Stomach (tissue), 19 donors: ENCODE measurements at places on chromosomes 11 and 22. TPM values are rescaled to one million over a fixed set of nuclear protein-coding genes. Genes with fewer than 3 reads are reported as not detected.

- no peak for DNase-seq
These were observed 47.9 kb upstream of the DDI1 start for GRCh38 chr11:103988595-103988969.

DNA sequence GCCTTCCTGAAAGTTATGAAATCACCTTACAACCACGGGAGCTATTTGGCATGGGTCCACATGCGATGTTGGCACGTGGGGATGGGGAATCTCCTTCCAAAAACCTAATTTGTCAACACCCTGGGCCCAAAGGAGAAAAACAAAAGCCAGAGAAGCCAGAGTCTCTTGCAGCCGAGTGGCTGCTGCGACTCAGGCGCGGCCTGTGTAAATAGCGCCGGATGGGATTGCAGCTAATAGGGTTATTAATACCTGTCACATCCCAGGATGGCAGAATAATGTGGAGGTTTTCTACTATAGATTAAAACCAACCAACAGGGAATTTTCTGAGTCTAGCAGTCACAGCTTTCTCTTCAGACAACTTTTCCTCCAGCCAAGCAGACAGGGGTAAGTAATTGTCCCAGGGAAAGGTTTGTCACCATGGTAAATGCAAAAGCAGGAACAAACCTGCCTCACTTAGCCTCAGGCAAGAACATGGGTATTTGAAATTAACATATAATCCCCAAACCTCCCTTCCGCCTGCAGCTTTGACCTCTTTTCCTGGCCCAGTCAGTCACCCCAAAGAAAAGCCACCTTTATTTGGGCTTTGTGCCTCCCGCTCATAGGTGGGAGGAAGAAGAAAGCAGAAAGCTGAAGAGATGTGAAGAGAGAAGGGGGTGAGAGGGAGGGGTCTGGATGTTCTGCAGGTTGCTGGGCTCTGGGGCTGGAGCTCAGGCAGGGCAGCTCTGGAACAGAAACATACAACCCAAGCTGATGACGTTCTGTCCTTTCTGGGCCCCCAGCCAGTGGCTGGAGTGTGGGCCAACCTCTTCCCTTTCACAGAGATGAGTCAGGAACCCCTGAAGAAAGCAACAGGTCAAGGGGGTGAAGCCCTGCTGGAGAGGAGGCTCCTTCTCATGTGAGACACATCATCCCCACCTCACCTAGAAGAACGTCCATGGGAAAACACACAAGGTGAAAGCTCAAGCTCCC is 376.5 kb downstream of the NXPE2 start:
- DNase-seq, result peak; percentile 42

Gene ENTHD1
- not detected for total RNA-seq

DNA sequence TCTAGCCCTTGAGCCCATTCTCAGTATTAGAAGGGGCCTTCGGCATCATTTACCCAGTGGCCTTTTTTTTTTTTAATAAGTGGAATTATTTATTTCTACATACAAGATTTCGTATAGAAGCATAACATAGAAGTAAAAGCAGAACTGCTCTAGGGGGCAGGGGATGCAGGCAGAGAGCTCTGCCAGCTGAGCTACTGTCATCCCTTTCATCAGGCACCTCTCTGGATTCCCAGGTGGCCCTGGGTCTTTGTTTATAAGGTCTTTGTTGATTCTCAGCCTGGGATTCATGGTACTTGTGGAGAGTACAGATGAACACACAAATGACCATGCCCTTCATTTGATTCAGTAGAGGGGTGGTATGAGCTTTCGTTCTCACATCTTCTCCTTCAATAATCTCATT is 66.4 kb downstream of the GAB2 start:
- DNase-seq, result no peak

DNA sequence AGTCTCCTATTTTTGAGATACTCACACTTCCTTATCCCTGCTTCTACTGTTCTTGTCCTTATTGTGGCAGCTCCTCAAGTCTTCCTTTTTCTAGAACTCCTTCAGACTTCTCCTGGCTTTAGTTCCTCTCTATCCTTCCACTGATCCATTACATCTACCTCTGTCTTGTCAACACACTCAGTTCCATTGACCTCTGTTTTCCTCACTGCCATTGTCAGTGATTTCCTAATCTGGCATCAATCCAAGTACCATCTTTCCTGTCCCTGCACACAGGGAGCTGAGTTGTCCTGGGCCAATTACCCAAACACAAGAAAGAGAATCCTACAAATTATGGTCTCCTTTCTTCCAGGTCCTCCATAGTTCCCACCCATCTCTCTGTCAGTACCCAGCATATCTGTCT is 27.9 kb upstream of the RIC3 start:
- no peak for DNase-seq
